ENCODE measurements at places on chromosomes 12 and 14.

DNA sequence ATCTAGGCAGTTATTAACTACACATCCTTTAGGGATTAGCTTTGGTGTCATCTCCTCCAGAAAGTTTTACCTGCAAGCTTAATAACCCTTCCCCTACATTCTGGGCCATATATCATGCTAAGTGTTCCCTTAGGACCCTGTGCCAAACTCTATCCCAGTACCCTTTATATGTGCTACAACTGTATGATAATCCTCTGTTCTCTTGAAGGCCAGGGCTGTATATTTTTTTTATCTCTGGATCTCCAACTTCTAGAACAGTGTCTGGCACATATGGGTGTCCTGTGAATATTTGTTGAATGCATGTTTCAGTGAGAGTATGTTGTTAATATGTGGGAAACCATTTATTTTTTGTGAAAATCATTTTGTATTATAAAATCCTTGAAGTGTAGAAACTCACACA, 106.7 kb downstream of the PPM1A start:
- no peak overlapping the region for H3K4me3 ChIP-seq
- peaks cover 16% of the 10 kb centered on the region for H3K27me3 ChIP-seq
- H3K4me1 ChIP-seq = peaks cover 6% of the 10 kb centered on the region
- no peaks in the 10 kb centered on the region for H3K36me3 ChIP-seq
- DNase-seq = no peak
- no peak overlapping the region for H3K27ac ChIP-seq

DNA sequence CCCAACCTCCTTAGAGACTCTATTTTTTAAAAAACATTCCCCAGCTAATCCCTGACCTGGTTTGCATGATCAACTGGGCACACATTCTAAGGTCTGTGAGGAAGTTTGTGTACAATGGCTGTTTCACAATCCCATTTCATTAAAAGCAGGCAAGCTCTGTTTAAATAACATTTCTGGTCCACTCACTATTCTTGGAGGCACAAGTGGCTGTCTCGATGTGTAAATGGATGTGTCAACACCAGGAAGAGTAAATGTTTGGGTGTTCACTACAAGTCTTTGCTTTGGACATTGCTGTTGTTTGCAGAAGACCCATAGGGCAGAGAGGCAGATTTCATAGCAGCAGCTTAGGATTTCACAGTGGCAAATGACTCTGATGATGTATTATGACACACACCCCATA, 98.3 kb downstream of the PDZRN4 start:
- H3K36me3 ChIP-seq = no peaks in the 10 kb centered on the region
- no peak overlapping the region for H3K4me3 ChIP-seq
- no peak overlapping the region for H3K27ac ChIP-seq
- DNase-seq = no peak
- H3K4me1 ChIP-seq = no peaks in the 10 kb centered on the region

GRCh38 chr14:77311217-77311616, 9.5 kb downstream of the POMT2 start:
- no peaks in the 10 kb centered on the region for H3K36me3 ChIP-seq
- H3K27ac ChIP-seq = no peak overlapping the region
- no peak overlapping the region for H3K4me3 ChIP-seq
- H3K4me1 ChIP-seq = peaks cover 57% of the 10 kb centered on the region
- no peak for DNase-seq

GRCh38 chr12:46664761-46665287, 161.0 kb downstream of the SLC38A4 start:
- H3K27me3 ChIP-seq = no peaks in the 10 kb centered on the region
- no peaks in the 10 kb centered on the region for H3K4me1 ChIP-seq
- DNase-seq = no peak

- H3K36me3 ChIP-seq = peaks cover 21% of the 10 kb centered on the region
- H3K27me3 ChIP-seq = no peaks in the 10 kb centered on the region
- peaks cover 5% of the 10 kb centered on the region for H3K4me1 ChIP-seq
- H3K27ac ChIP-seq = peak overlapping the region; percentile 64
- no peak overlapping the region for H3K4me3 ChIP-seq
- no peak for DNase-seq
Measured at GRCh38 chr14:81516986-81517797, 16.5 kb downstream of the SEL1L start.

DNA sequence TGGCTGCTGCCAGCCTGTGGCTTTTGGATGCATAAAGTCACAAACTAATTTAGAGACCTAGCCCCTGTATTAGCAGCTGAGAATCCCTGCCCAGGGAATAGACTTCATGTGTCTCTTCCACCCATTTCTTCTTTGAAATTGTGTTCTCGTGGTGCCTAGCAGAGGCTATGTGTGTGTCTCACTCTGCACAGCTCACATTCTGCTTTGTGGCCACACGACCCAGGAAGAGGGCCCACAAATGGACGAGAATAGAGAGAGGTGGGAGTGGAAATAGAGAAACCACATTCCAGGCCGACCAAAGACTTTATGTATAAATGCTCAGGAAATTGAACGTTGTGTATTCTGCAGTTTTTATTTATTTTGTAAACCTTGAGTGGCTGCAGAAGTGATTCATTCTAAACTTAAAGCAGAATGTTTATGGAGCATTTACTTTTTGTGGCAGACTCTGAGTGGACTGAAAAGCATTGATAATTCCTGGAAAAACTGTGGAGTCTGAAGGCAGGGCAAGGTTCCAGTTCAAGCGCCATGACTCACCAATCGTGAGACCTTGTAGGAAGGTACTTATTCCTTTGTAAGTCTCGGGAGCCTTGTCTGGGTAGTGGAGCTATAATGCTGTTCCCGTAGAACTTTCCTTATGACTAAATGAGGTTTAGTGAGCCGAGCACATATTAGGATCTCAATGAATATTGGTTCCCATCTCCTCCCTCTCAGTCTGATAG, 9.1 kb downstream of the B4GALNT3 start:
- H3K4me3 ChIP-seq = no peak overlapping the region
- no peak for DNase-seq
- peaks cover 8% of the 10 kb centered on the region for H3K4me1 ChIP-seq
- no peaks in the 10 kb centered on the region for H3K27me3 ChIP-seq
- H3K27ac ChIP-seq = no peak overlapping the region

DNA sequence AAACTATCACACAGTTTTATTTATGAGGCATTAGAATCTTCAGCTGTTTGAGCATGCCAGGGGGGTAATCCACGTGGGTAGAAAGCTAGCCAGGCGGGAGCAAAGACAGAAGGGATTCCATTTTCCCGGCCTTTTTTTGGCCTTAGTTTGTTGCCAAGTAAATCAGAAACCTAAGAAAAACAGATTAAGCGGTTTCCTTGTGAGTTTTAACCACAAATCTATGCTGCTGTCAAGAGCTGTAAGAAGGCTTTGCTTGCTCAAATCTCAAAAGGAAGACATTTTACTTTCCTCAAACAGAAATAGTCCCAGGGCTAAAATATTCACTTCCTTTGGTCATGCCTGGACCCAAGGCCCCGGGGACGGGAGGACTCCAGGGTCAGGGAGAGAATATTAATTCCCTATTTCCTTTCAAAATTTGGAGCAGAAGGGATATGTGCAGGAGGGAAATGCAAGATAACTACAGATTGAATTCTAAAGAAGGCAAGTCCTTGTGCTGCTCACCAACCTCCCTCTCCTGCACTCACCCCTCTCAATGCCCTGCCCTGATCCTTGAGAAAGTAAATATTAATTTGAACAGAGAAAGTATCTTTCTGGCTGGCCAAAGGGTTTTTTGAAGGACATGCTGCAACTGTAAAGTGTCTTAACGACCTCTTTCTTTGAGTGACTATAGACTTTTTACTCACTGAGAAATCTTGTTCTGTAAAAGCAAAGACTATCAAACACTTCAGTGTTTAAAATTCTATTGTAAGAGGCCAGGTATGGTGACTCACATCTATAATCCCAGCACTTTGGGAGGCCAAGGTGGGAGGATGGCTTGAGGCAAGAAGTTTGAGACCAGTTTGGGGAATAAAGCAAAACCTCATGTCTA, 75.7 kb downstream of the HSD17B6 start:
- H3K36me3 ChIP-seq = no peaks in the 10 kb centered on the region
- H3K27me3 ChIP-seq = no peaks in the 10 kb centered on the region
- peaks cover 22% of the 10 kb centered on the region for H3K4me1 ChIP-seq
- peak overlapping the region; percentile 73 for H3K27ac ChIP-seq
- DNase-seq = peak; percentile 39
- H3K4me3 ChIP-seq = no peak overlapping the region

GRCh38 chr12:44436756-44437155, 439.4 kb downstream of the NELL2 start:
- DNase-seq = no peak
- no peak overlapping the region for H3K27ac ChIP-seq
- H3K4me3 ChIP-seq = no peak overlapping the region

DNA sequence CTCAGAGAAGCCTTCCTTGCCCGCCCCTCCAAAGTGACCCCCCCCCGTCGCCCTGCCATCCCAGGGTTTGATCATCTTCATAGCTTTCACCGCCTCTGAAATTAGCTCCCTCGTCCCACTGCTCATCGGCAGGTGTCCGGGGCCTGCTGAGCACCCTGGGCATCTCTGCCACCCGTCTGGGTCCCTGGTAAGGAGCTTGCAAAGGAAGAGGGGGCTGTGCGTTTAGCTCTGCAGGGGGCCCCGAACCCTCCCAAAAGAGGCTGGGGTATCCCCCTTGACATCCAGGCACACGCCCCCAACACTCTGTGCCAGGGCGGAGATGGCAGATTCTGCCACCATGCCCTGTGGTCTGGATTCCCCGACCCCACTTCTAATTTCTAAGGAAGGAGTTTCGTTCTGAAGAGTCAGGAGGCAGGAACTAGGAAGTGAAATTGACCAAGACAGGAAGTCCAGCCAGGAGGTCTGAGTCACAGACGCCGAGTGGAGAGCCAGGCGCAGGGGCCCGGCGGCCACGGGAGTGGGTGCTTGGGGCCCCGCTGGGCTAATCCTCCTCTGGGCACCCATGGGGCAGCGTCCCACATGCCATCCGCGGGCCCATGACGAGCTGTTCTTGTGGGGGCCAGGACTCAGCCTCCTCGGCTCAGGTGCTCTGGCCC, 95.7 kb downstream of the RFLNA start:
- H3K4me1 ChIP-seq = peaks cover 93% of the 10 kb centered on the region
- no peak overlapping the region for H3K4me3 ChIP-seq
- no peaks in the 10 kb centered on the region for H3K27me3 ChIP-seq
- no peak for DNase-seq

- no peak overlapping the region for H3K4me3 ChIP-seq
- H3K27ac ChIP-seq = no peak overlapping the region
- H3K36me3 ChIP-seq = peaks cover 17% of the 10 kb centered on the region
Measured at GRCh38 chr14:101839236-101839635, 77.7 kb downstream of the PPP2R5C start.

DNA sequence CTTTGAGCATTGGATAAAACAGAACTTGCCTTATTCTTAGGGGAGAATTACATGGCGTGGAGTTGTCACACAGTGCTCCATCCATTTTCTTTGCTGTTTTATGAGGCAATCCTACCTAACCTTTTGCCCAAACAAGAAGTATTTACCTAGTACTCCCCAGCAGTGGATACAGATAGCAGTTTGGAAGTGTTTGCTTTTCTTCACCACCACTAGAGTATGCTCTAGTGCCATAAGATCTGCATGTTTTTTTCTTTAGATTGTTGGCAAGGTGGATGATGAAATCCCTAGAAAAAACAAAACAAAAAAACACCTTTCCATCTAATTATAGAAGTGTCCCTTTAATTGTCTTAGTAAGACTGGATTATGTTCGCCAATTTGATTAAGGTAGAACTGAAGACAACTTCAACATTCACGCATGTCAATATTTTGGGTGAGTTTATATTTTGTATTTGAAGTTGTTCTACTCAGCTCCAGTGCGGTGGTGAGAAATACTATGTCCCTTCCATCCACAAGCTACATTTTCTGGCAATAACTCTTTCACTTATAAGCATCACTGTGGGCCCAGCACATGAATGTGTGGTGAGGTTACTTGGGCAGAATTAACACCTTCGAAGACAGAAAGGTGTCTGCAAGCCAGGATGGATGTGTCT, 23.6 kb upstream of the TMEM260 start:
- no peak overlapping the region for H3K27ac ChIP-seq
- peaks cover 11% of the 10 kb centered on the region for H3K27me3 ChIP-seq
- no peak for DNase-seq
- no peaks in the 10 kb centered on the region for H3K36me3 ChIP-seq

DNA sequence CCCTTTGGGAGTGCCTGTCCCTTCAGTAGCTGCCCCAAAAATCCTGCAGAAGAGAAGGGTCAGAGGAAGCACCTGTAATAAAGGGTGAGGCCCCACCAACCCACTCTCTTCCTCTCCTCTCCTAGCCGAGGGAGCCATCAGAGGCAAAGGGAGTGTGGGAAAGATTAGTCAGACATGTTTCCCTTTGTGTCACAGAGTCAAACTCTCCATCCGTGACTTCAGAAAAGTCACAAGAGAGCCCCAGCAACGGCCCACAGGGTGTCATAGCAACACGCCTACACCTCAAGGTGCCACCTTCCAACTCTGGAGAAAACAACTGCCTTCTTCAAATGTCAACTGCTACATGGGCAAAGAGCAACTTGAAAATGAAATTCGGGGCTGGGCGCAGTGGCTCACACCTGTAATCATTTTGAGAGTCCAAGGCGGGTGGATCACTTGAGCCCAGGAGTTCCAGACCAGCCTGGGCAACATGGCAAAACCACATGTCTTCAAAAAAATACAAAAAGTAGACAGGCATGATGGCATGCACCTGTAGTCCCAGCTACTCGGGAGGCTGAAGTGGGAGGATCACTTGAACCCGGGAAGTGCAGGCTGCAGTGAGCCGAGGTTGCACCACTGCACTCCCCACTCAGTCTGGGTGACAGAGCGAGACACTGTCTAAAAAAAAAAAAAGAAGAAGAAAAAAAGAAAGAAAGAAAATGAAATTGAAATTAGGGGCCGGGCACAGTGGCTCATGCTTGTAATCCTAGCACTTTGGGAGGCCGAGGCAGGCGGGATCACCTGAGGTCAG, 17.7 kb upstream of the CD27 start:
- no peak overlapping the region for H3K27ac ChIP-seq
- H3K4me1 ChIP-seq = peaks cover 3% of the 10 kb centered on the region
- no peak overlapping the region for H3K4me3 ChIP-seq
- H3K27me3 ChIP-seq = no peaks in the 10 kb centered on the region
- DNase-seq = no peak

- H3K4me1 ChIP-seq = peaks cover 3% of the 10 kb centered on the region
- H3K27ac ChIP-seq = peak overlapping the region; percentile 96
- no peaks in the 10 kb centered on the region for H3K36me3 ChIP-seq
- H3K4me3 ChIP-seq = peak overlapping the region; percentile 86
- no peaks in the 10 kb centered on the region for H3K27me3 ChIP-seq
Measured at GRCh38 chr12:100267603-100268281, 765 bp downstream of the SCYL2 start.

DNA sequence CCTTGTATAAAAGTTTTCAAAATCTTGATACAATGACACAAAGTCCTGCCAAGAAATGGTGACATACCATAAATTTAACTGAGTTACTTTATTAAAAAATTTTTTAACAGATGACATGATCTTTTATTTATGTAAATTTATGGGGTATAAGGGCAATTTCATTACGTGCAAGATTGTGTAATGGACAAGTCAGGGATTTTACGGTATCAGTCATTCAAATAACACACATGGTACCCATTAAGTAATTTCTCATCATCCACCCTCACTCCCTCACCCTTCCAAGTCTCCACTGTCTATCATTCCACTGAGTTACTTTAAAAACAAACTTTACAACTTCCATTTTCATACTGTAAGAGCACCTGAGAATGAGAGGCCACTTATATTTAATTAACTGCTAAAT, 37.4 kb downstream of the SPTLC2 start:
- H3K27ac ChIP-seq = no peak overlapping the region
- H3K27me3 ChIP-seq = no peaks in the 10 kb centered on the region
- peaks cover 6% of the 10 kb centered on the region for H3K36me3 ChIP-seq
